Renal cortical epithelial cell (primary cell): ENCODE measurements at places on chromosomes 2 and 18. TPM values are rescaled to one million over a fixed set of nuclear protein-coding genes. Genes with fewer than 3 reads are reported as not detected.

- peak; percentile 70 for DNase-seq
Observed at GRCh38 chr2:109322111-109322510, 193.1 kb downstream of the SH3RF3 start.

GRCh38 chr2:25912851-25913695 lies 34.8 kb upstream of the ASXL2 start:
- peak; percentile 21 for DNase-seq

- no peak for DNase-seq
Observed at GRCh38 chr2:96111823-96112500, 4.4 kb downstream of the ADRA2B start.

GRCh38 chr2:74865770-74866674 lies 32.1 kb downstream of the HK2 start:
- DNase-seq, result peak; percentile 96

DNA sequence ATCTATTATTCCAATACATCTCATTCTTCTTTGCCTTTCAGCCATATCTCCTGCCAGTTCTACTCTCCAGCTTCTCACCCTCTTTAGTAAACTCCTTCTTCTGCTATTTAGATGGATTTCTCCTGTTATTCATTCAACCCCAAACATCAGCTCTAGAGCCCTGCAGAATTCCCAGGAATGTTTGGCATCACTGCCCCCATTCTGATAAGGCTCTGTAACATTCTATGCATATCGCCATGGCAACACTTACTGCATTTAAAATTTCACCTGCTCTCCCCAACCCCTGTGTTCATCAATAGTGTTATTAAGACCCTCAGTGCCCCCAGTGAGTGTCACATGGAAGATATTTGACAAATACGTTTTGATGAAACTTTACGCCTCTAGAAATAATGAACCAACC lies 28.6 kb downstream of the LRATD1 start:
- DNase-seq, result no peak

DNA sequence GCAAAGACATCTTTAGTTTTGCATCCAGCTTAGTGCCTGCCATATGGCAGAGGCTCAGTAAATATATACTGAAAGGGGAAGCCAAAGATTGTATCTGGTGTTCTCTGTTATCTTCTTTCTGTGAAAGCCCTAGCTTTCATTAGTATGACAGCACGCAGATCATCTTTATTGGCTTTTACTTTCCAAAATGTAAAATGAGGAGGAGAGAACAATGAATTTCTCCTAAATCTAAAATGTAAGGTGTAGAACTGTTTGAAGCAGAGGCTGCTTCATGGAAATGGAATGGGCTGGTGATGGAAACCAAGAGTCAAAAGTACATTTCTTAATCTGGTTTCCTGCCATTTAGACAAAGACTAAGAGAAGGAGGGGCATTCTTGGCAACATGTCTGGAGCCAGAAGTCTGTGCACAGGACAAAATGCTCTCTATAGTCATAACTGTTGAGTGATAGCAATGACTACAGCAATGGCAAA lies 1029.9 kb upstream of the PIK3C3 start:
- DNase-seq, result no peak

GRCh38 chr18:23266717-23267446 lies 131.6 kb downstream of the CABLES1 start:
- DNase-seq, result no peak

DNA sequence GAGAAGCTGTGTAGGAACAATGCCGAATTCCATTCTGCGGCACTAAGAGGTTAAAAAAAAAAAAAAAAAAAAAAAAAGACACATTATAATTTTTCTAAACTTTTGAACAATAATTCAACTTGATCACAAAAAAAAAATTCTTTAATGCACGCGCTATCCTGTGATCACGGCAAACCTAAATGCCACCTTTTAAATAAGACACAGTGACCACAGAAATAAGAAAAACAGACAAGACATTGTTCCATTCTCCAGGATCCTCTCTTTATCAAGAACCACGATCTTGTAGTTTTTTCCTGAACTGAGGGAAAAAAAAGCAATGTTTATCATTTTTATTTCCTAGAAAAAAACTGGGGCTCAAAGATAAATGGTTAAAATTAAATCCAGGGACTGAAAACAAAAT lies 9.4 kb downstream of the SUCLG1 start:
- no peak for DNase-seq

DNA sequence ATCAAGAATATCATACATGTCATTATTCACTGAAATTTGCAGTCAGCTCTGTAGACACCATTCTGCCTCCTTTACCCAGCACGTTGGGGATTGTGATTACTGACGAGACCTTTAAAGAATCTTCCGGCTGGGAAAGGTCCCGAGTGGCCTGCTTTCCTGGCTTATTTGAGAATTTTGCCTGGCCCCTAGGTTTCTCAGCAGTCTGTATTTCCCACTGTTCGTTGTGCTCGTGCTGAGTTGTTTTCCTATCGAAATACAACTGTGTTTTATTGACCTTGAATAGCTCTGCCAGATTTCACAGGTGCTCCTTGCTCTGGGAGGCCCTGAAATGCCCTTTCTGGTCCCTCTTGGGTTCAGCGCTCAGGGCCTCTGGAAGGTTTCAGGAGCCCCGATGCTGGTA lies 94.9 kb downstream of the AGAP1 start:
- no peak for DNase-seq

GRCh38 chr2:27661371-27661770 lies 2.0 kb downstream of the SUPT7L start:
- DNase-seq, result no peak

GRCh38 chr2:201450954-201451291 lies 335 bp downstream of the TRAK2 start:
- DNase-seq, result no peak

- no peak for DNase-seq
Observed at GRCh38 chr18:79684283-79684631, 4.7 kb downstream of the CTDP1 start.

DNA sequence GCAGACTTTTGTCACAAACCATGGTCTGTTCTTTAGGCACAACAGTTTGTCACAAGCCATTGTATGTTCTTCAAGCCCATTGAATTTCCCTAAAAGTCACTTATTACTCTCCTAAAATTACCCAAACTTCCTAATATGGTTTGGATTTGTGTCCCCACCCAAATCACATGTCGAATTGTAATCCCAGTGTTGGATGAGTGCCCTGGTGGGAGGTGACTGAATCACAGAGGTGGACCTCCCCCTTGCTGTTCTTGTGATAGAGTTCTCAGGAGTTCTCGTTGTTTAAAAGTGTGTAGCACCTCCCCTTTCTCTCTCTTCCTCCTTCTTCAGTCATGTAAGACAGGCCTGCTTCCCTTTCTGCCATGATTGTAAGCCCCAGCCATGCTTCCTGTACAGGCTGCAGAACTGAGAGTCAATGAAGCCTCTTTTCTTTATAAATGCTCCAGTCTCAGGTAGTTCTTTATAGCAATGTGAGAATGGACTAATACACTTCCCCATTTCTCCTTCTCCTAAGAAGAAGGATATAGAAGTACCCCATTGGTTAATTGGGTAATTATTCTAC lies 11.2 kb upstream of the GYPC start:
- DNase-seq, result no peak

DNA sequence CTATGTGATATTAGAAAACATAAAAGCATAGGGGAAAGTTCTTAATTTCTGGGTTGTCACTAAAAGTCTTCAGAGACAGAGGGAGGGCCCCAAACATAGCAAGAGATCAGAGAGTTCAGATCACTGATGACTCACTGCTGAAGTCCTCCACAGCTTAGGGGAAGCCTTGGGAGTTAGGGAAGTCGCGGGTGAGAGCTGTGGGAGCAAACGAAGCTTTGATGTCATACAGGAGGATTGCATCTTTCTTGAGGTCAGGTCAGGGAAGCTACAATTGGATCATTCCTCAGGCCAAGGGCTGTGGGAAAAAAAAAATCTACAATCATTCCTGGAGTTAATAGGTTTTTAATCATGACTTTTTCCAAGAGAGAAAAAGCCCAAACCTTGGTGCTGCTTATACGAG lies 96.2 kb downstream of the COPS8 start:
- DNase-seq, result peak; percentile 85

GRCh38 chr2:120547662-120548061 lies 188.0 kb upstream of the GLI2 start:
- no peak for DNase-seq

- DNase-seq, result no peak
Observed at GRCh38 chr18:37328946-37329719, 236.5 kb downstream of the CELF4 start.

DNA sequence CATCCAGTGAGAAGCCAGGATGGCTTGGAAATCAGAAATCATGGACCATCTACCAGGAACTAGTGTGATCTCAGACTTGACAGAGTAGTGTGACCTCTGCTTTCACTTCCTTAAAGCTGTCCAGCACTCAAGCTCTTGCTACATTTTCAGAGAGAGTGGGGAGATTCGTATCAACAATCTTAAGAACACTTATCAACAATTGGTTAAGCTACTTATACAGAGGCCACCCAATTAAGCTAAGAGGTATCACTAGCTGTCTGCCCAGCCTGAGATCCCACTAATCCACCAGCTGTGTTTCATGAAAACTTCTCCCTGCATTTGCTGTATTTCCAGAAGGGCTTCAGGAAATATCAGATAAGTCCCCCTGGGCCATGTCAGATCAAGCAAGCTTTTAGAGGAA lies 4.2 kb downstream of the RPRM start:
- DNase-seq, result peak; percentile 4

GRCh38 chr2:220767591-220768255 lies 804.4 kb downstream of the EPHA4 start:
- DNase-seq, result no peak

The CNDP1 gene
- under 0.01 and 0.05 TPM in 2 replicates for total RNA-seq

The FBXO15 gene
- 1.7 and 3.4 TPM in 2 replicates for total RNA-seq

The SAG gene
- total RNA-seq, result not detected in 2 replicates

The C2orf66 gene
- total RNA-seq, result 0.35 TPM in 1 of 2 replicates, not detected in the other

The SERPINB3 gene
- 0.40 and 1.9 TPM in 2 replicates for total RNA-seq

The TMEM185B gene
- 39.6 and 54.2 TPM in 2 replicates for total RNA-seq

The KCNE4 gene
- 0.05 and 0.52 TPM in 2 replicates for total RNA-seq
